Upper lobe of left lung (tissue), 6 donors: ENCODE measurements at places on chromosomes 2 and 18. TPM values are rescaled to one million over a fixed set of nuclear protein-coding genes. Genes with fewer than 3 reads are reported as not detected.

The ABCB11 gene
- not detected for total RNA-seq

GRCh38 chr2:21993002-21993401 is 869.2 kb downstream of the TDRD15 start:
- no peak overlapping the region for H3K27ac ChIP-seq
- H3K4me3 ChIP-seq: no peak overlapping the region
- no peaks in the 10 kb centered on the region for H3K4me1 ChIP-seq

DNA sequence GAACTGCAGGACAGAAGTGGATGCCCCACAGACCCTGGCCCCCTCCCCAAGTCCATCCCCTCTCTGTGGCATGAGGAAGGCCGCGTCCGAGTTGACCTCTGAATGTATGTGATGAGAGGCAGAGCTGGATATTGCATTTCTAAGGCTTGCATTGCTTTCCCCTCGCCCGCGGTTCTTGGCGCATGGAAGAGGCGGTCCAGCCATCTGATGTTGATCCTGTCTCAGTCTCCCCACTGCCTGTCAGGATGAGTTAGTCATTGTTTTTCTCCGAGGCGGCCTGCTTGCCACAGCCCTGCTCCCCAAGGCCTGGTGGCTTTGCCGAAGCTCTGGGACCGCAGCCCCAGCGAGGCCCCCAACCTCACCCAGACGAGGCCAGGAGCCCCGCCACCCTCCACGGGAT is 88.6 kb downstream of the SMAD7 start:
- H3K27ac ChIP-seq: no peak overlapping the region
- H3K27me3 ChIP-seq: no peaks in the 10 kb centered on the region

The PTPRN gene
- not detected for total RNA-seq

GRCh38 chr2:203683932-203684556 is 22.4 kb upstream of the CD28 start:
- DNase-seq: no peak
- H3K4me3 ChIP-seq: no peak overlapping the region
- H3K27me3 ChIP-seq: no peaks in the 10 kb centered on the region
- H3K4me1 ChIP-seq: peaks cover 38% of the 10 kb centered on the region
- H3K27ac ChIP-seq: peak overlapping the region; percentile 70
- no peaks in the 10 kb centered on the region for H3K36me3 ChIP-seq

- peaks cover 23% of the 10 kb centered on the region for H3K27me3 ChIP-seq
- H3K36me3 ChIP-seq: no peaks in the 10 kb centered on the region
- peaks cover 13% of the 10 kb centered on the region for H3K4me1 ChIP-seq
- H3K27ac ChIP-seq: no peak overlapping the region
These were observed 372.8 kb downstream of the MTX2 start for GRCh38 chr2:176642074-176642473.

GRCh38 chr2:46737577-46737976 is 178.0 kb downstream of the MCFD2 start:
- DNase-seq: no peak
- no peaks in the 10 kb centered on the region for H3K36me3 ChIP-seq
- H3K4me1 ChIP-seq: no peaks in the 10 kb centered on the region
- no peak overlapping the region for H3K27ac ChIP-seq
- H3K27me3 ChIP-seq: no peaks in the 10 kb centered on the region
- H3K4me3 ChIP-seq: no peak overlapping the region

DNA sequence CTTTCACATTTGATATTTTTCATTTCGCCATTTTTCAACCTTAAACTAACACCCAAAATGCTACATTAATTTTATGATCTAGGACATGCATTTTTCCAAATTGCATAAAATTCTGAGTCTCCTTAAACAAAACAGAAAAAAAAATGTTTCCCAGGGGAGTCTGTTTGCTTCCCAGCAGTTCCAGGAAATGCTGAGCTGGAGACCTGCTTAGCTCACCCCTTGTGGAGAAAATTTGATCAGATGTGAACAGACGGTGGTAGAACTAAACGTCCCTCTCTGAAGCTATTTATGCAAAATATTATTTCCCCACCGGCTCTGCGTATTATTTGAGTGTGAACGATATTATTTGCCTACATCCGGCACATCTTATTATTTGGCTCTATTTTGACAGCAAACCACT is 74.9 kb upstream of the AGAP1 start:
- no peak for DNase-seq
- peaks cover 13% of the 10 kb centered on the region for H3K4me1 ChIP-seq
- H3K27me3 ChIP-seq: no peaks in the 10 kb centered on the region
- H3K27ac ChIP-seq: no peak overlapping the region
- H3K4me3 ChIP-seq: no peak overlapping the region
- no peaks in the 10 kb centered on the region for H3K36me3 ChIP-seq

The LYPD6 gene
- total RNA-seq: 0.47 TPM

The CHCHD5 gene
- 28.9 TPM for total RNA-seq

DNA sequence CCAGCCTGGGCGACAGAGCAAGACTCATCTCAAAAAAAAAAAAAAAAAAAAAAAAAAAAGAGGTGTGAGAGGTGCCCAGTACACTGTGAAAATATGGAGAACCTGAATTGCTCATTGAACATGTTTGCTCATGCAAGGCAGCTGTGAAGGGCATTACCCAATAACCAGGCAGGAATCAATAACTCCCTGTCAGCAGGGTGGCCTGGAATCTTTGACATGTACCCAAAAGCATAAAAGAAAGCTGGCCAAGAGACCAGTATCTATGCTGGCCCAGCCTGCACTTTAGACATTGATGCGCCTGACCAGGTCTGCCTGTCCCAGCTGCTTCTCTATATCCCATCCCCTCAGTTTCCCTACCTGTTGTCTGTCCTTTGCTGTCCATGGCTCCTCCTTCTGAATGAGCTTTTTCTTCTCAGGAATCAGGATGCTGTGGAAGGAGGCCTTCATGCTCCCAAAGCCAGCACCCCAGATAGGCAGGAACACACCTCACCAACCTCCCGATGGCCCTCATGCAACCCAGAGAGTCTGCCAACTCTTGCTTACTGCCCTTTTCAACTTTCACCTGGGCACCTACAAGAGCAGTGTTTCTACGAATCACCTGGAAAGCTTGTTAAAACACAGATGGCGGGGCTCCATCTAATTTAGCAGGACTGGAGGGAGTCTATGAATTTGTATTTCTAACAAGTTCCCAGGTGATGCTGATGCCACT is 83.4 kb upstream of the PPP1CB start:
- no peak overlapping the region for H3K27ac ChIP-seq
- DNase-seq: no peak
- H3K27me3 ChIP-seq: no peaks in the 10 kb centered on the region
- no peak overlapping the region for H3K4me3 ChIP-seq
- H3K36me3 ChIP-seq: no peaks in the 10 kb centered on the region

GRCh38 chr2:71852141-71852711 is 295.4 kb downstream of the CYP26B1 start:
- DNase-seq: no peak
- H3K4me3 ChIP-seq: no peak overlapping the region
- H3K27ac ChIP-seq: no peak overlapping the region
- H3K4me1 ChIP-seq: no peaks in the 10 kb centered on the region
- H3K36me3 ChIP-seq: no peaks in the 10 kb centered on the region

DNA sequence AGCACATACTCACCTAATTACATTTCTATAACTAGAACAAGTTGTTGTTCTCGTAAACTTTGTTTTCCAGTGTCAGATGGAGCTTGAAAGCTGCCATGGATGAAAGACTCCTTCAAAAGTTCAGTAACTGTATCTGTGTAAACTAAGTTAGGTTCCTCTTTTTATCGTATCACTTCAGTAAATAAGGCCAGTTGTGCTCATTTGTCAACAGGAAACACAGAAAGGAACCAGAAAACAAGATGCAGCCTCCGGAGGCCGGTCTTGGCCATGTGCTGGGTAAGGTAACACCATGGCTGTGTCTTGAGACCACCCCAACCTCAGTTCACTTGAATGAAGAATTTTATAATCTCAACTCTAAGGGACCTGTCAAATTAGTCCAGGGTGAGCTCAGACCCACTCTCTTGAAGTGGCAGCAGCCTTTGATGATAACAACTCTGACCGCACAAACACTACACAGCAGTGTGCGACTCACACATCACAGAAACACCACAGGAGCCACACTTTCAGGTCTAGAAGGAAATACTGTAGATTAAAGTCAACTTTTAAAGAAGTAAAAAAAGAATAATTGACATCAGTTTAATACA is 213.8 kb downstream of the AFF3 start:
- H3K4me3 ChIP-seq: no peak overlapping the region
- no peak overlapping the region for H3K27ac ChIP-seq
- H3K27me3 ChIP-seq: no peaks in the 10 kb centered on the region
- no peak for DNase-seq
- H3K4me1 ChIP-seq: no peaks in the 10 kb centered on the region

DNA sequence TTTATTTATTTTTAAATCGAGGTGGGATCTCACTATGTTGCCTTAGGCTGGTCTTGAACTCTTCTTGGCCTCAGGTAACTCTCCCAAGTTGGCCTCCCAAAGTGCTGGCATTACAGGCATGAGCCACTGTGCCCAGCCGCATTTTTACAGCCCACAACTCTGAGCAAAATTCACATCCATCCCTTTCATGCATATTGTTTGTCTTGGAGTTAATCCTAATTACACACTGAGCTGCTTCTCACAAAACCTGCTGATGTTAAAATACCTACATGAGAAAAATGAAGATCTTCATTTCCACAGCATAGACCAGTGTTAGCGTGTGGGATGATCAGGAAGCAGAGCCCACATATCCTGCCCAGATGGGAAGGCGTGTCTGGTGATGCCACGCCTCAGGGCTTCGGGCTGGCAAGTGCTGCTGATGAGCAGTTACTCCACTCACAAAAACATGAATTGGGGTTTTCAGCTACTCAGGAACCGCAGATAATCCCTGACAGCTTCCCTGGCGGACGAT is 14.6 kb downstream of the ITGB1BP1 start:
- H3K4me1 ChIP-seq: peaks cover 6% of the 10 kb centered on the region
- no peak overlapping the region for H3K4me3 ChIP-seq
- no peak for DNase-seq
- peaks cover 52% of the 10 kb centered on the region for H3K36me3 ChIP-seq
- no peak overlapping the region for H3K27ac ChIP-seq

The HNMT gene
- total RNA-seq: 67.4 TPM

The CARF gene
- total RNA-seq: 6.4 TPM

DNA sequence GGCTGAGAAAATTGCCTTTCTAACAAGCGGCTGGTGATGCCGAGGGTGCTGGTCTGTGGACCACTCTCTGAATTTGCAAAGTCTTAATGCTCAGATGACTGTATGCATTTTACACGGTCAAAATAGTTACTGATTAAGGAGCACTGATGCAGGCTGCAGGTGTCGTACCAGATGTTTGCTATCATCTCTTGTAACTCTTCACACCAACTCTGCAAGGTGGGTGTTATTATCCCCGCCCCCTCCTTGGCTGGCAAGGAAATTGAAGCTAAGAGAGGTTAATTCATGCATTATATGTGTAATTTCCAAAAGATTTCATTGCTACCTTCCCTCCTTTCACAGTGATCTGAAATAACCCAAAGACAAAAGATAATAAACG is 13.0 kb upstream of the LBH start:
- no peaks in the 10 kb centered on the region for H3K36me3 ChIP-seq
- H3K27ac ChIP-seq: no peak overlapping the region
- DNase-seq: no peak
- no peak overlapping the region for H3K4me3 ChIP-seq
- no peaks in the 10 kb centered on the region for H3K4me1 ChIP-seq

The TCF7L1 gene
- total RNA-seq: 11.2 TPM

The GCFC2 gene
- 16.4 TPM for total RNA-seq

The CSRNP3 gene
- 0.94 TPM for total RNA-seq

The CNNM3 gene
- 26.1 TPM for total RNA-seq

The CCDC68 gene
- total RNA-seq: 13.0 TPM
